ENCODE measurements at places on chromosomes 2 and 18. TPM values are rescaled to one million over a fixed set of nuclear protein-coding genes. Genes with fewer than 3 reads are reported as not detected.

- no peak for DNase-seq
Measured at GRCh38 chr2:77567723-77568122, 45.5 kb upstream of the LRRTM4 start.

- no peak for DNase-seq
Measured at GRCh38 chr2:112794131-112794733, 9.9 kb upstream of the IL1A start.

- no peak for DNase-seq
Measured at GRCh38 chr2:109117780-109118179, 11.2 kb upstream of the SH3RF3 start.

DNA sequence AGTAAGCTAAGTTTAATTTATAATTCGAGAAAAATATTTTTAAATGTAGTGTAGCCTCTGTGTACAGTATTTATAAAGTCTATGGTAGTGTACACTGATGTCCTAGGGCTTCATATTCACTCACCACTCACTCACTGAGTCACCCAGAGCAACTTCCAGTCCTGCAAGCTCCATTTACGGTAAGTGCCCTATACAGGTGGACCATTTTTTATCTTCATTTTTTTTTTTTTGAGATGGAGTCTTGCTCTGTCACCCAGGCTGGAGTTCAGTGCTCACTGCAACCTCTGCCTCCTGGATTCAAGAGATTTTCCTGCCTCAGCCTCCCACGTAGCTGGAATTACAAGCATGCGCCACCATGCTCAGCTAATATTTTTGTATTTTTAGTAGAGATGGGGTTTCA lies 104.2 kb downstream of the PDCL3 start:
- no peak for DNase-seq

GRCh38 chr2:198324071-198324470 lies 519.7 kb downstream of the PLCL1 start:
- no peak for DNase-seq

DNA sequence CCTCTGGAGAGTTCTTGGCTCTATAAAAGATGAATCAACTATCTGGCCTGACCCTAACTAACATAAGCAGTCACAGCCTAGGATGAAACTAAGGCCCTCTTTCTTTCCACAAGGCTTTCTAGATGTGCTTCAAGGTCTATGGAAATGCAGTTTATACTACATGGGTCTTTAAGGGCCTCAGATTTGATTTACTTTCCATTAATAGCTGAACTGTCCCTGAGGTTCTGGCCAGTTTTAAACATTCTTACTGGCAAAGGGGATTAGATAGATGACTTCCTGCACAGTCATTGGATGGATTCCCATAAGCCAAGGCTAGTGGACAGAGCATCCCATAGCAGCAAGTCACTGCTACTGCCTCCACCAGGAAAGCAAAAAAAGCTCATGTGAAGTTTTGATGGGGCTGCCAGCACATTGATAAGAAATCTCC lies 38.1 kb upstream of the LCLAT1 start:
- DNase-seq: no peak

- DNase-seq: no peak
Measured at GRCh38 chr18:9612215-9612830, 2.0 kb downstream of the PPP4R1 start.

DNA sequence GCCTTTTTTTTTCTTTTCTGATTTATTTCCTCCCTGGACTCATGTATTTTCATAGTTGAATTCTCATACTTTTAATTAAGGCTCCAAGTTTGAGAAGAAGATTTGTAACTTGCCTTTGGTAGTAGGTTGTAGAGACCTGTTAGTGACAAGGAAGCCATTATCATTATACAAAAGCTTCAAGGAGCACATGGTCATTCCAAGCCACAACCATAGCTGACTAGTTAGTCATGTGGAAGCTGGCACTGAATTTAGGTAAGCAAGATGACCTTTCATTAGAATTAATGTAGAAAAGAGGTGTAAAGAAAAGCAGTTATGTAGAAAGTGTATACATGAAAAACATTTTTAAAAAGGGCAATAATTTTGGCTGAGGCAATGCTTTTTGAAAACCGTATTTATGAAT lies 89.7 kb downstream of the LRP1B start:
- no peak for DNase-seq

GRCh38 chr2:190571686-190572085 lies 37.2 kb upstream of the NEMP2 start:
- DNase-seq: no peak

GRCh38 chr2:240217431-240218301 lies 77.2 kb upstream of the OTOS start:
- DNase-seq: no peak

- DNase-seq: no peak
Measured at GRCh38 chr2:72183466-72183865, 35.8 kb upstream of the CYP26B1 start.

- no peak for DNase-seq
Measured at GRCh38 chr2:186036862-186037449, 298.4 kb downstream of the FSIP2 start.

- no peak for DNase-seq
Measured at GRCh38 chr2:12170121-12170520, 423.7 kb downstream of the LPIN1 start.

GRCh38 chr2:217848351-217848957 lies 154.3 kb downstream of the TNS1 start:
- no peak for DNase-seq

Gene SERPINB7
- not detected for total RNA-seq

Gene XDH
- total RNA-seq: not detected

Gene PLEK
- 9.2 TPM for total RNA-seq

Gene ARHGAP15
- total RNA-seq: 47.4 TPM

Gene TPRKB
- total RNA-seq: 14.9 TPM

Gene CAPN14
- not detected for total RNA-seq

Gene RAMP1
- total RNA-seq: 105 TPM

Data from tibial nerve (tissue), 4 donors.